ENCODE measurements at places on chromosomes 6 and 20.

- no peak for DNase-seq
Observed at GRCh38 chr6:11952316-11952715, 59.8 kb upstream of the HIVEP1 start.

DNA sequence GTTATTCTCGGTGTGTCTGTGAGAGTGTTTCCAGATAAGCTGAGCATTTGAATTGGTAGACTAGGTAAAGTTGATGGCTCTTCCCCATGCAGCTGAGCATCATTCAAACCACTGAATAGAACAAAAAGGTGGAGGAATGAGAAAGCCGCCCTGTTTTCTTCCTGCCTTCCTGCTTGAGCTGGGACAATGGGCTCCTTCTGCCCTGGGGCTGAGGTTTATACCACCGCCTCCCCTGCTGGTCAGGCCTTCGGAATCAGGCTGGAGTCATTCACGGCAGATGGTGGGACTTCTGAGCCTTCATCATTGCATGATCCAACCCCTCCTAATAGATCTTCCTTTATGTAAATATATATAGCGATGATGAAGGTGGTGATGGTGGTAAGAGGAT is 124.9 kb downstream of the ANKRD60 start:
- DNase-seq: no peak

GRCh38 chr6:136774228-136775041 is 17.8 kb downstream of the MAP3K5 start:
- DNase-seq: no peak

DNA sequence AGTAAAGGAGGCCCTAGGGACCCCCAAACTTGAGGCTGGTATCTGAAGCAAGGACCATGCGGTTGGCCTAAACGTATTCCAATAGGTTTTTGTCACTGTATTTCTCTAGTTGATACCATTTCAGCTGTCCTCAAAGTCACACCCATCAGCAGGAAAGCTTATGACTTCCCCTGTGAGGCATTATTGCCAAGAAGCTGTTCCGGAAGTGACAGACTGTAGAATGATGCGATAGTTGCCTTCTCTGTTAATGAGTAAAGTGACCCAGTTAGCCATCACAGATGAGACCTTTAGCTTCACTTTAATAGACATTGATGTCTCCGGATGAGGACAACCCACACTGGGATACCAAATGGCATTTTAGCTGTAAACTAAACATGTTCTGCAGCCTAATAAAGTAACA is 147.9 kb downstream of the RNGTT start:
- DNase-seq: no peak

GRCh38 chr6:37204014-37204751 is 34.2 kb downstream of the PIM1 start:
- no peak for DNase-seq
